H1 (cell line): ENCODE measurements at places on chromosomes 6 and 20.

- DNase-seq = no peak
Measured at GRCh38 chr6:139257821-139258398, 33.9 kb downstream of the TXLNB start.

GRCh38 chr6:57130661-57131177, 40.7 kb downstream of the ZNF451 start:
- no peak for DNase-seq

- no peak for DNase-seq
Measured at GRCh38 chr6:159487636-159488035, 205.4 kb downstream of the SOD2 start.

DNA sequence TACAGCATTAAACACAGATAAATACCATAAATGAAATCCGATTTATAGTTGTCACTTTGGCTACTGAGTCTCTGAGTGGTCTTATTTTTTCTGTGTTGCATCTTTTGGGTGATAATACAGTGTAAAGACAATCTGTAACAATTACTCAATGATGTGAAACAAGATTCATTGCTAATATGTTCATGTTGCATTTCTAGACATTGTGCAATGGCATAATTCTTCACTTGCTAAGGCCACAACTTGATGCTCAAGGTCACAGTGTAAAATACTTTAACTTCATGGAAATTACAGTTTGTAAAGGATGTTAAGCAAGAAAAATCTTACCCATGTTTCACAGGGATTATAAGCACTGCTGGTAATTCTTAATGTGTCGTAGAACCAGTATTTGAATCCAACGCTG, 74.9 kb upstream of the SMLR1 start:
- DNase-seq = no peak

- no peak for DNase-seq
Measured at GRCh38 chr6:110549277-110549676, 72.9 kb upstream of the SLC22A16 start.

DNA sequence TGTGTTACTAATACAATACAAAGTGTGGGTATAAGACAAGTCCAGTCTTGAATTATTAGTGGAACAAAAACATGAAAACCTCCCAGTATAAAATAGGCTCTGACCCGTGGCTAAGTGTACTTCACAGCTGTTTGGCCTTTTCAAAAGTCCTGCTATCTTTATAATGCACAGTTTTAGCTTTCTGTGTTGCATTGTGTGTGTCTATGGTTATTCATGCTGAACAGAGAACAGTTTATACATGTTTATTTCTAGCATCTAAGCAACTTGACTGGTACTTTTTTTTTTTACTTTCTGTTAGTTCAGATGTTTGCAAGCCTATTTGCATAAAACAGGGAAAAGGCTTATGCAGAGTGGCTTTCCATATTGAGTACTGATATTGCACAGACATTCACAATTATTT, 119.2 kb upstream of the CCN2 start:
- DNase-seq = no peak

DNA sequence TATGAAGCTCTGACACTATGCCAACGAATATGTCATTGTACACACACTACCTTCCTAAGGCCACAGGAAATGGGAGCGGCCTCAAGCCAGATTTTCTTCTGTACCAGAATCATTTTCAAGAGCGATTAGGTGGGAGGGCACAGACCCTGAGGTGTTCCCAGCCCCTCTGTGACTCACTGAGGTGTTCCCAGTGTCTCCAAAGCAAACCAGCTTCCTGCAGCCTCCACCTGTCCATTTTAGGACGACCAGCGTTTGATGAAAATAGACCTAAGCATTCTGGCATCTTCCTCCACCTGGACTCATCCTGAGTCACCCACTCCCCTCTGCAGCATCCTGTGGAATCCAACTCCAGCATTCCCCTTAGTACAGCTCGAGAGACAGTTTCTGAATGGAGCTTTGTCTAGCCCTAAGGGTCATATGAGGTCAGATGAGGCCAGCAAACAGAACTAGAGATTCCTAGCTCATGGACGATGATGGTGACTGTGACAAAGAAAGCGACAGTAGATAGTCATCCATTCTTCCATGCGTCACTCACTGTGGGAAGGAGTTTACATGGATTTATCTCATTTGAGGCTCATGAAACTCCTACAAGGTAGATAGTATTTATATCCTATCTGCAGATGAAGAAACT, 203.4 kb downstream of the PTPRT start:
- no peak for DNase-seq

- peak; percentile 80 for DNase-seq
Measured at GRCh38 chr6:44304282-44305199, 8.6 kb downstream of the AARS2 start.

DNA sequence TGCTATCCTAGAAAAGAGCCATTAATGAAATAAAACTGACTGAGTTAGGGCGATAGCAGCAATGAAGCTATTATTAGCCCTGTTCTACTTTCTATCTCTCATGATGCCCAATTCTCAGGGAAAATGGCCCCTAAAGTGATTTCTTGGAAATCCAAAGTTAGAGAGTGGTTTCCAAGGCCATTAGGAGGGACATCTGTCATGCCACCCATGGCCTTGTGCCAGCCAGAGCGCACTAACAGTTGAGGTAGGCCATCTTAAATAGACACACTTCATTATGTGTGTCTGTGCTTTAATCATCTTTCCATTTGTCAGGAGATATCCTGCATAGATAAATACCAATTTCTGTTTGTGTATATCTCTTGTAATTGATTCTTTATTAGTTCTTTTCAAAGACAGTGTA, 261.6 kb downstream of the NRN1 start:
- DNase-seq = no peak

GRCh38 chr6:22106451-22106850, 190.4 kb downstream of the PRL start:
- no peak for DNase-seq

GRCh38 chr6:120945905-120946594, 388.2 kb downstream of the TBC1D32 start:
- no peak for DNase-seq

GRCh38 chr6:22091424-22091948, 205.3 kb downstream of the PRL start:
- no peak for DNase-seq

DNA sequence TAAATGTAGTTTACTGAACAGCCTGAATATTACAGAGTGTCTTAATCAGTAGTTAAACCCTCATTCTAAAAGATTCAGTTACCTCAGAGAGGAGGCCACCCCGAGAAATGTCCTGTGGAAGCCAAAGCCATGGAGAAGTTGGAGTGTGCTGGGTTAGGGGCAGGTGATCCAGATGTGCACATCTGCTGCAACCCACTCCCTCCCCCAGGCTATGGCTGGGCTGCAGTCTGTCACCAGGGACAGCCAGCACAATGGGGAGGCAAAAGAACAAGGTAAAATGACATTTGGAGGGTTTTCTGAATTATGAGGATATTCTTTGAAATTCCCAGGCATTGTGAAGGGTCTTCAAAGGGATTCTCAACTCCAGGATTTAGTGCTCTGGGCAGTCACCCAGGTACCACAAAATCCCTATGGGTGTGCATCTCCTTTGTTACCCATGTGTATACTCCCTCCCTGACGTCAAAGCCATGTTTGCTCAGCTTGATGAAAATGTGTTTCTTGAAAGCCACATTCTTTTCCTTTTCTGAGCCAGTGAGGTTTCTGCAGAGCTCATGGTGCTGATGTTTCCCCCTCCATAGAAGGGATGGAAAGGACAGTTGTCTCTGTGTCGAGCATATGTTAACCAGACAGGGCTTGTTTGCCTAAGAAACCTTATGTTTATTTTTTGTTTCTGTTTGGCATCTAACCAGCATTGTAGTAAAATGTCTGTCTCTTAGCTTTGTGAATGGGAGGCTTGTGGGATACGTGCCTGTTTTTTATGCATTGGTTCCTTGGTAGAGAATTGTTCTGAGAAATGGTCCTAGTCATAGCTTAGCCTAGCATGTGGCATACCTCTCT, 212.3 kb upstream of the TBX18 start:
- no peak for DNase-seq
